ENCODE measurements at places on chromosomes 6 and 20.

- DNase-seq, result no peak
These were observed 114.7 kb upstream of the SPTLC3 start for GRCh38 chr20:12894089-12894488.

DNA sequence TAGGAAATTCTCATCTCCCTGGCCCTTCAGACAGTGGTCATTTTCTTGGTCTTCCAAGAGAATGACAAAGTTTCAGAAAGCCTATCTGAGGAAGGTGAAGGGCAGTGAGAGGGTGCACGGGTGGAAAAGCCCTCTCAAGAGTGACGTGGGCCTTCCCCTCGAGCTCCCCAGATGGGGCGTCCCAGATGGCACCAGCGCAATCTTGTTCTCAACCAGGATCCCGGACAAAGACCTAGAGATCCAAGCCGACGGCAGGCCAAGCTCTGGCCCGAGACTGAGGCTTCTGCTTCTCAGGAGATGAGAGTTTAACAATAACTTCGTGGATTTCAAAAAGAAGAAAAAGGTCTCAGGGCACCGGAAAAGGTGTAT is 797 bp upstream of the ZNF133 start:
- no peak for DNase-seq

DNA sequence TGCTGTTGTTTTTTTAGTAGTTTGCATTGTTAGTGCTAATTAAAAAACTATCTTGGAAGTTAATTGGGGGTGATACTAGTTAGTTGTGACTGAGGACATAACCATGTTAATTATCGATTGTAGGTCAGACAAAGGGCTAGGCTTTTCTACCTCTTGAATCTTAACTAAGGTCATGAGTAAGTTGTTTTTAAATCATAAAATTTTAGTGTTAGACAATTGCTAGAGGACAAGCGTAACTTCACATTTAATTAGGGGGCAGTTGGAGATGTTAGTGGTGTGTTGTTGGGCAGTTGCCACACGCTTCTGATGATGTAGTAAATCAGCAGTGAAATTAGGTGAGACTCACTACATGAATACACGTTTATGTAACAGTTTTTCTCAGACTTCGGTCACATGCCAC is 619.1 kb upstream of the FLRT3 start:
- DNase-seq, result no peak

DNA sequence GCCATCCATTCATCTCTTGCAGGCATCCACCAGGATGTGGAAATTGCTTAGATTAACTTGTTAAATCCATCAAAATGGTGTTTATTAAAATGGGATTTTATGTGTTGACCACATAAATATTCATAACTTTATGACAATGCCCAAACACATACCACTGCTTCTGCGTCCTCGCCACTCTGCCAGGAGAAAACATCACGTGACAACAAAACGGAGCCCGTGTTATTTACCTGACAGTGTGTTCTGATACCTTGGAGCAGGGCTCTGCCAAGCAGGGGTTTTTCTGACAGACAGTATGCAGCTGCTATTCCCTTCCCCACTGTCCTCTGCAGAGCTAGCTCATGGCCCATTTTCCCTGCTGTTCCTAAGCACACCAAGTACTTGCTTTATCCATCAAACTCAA is 279.5 kb upstream of the CHD6 start:
- no peak for DNase-seq

DNA sequence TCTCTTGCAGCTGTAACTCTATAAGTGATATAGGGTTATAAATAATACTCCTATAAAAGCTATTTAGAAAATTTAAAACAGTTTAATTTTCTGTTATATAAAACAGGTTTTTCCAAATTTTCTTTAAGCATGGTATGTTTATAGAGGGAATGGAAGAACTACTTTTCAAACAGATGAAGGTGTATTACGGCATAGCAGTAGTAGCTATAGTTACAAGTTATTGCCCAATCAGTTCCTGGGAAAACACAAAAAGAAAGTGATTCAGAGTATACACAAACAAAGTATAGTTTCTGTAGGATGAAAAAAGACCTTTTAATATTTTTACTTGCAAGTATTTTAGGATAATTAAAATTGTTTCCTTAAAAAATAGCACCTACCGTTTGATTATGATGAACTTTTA is 9.8 kb downstream of the SLC17A5 start:
- DNase-seq, result no peak

DNA sequence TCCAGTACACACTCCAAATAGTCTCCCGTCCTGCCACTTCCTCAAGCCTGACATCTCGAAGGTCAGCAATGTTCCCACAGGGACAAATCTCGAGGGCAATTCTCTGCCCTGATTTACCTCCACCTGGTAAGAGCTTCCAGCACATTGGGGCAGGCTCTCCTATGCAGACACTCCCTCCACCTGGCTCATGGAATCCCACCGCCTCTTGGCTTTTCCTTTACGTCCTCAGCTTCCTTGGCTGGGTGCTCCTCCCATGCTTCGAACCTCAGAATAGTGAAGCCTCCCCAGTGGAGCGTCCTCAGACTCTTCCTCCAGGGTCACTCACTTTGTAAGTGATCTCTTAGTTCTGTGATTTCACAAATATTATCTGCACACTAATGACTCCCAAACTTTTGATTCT is 205.2 kb upstream of the ECI2 start:
- DNase-seq, result no peak

GRCh38 chr6:119127627-119128026 is 49.2 kb upstream of the FAM184A start:
- DNase-seq, result no peak

- DNase-seq, result no peak
These were observed 7.5 kb upstream of the RWDD1 start for GRCh38 chr6:116563830-116564229.

- no peak for DNase-seq
These were observed 26.6 kb downstream of the EPHA7 start for GRCh38 chr6:93392797-93393196.

DNA sequence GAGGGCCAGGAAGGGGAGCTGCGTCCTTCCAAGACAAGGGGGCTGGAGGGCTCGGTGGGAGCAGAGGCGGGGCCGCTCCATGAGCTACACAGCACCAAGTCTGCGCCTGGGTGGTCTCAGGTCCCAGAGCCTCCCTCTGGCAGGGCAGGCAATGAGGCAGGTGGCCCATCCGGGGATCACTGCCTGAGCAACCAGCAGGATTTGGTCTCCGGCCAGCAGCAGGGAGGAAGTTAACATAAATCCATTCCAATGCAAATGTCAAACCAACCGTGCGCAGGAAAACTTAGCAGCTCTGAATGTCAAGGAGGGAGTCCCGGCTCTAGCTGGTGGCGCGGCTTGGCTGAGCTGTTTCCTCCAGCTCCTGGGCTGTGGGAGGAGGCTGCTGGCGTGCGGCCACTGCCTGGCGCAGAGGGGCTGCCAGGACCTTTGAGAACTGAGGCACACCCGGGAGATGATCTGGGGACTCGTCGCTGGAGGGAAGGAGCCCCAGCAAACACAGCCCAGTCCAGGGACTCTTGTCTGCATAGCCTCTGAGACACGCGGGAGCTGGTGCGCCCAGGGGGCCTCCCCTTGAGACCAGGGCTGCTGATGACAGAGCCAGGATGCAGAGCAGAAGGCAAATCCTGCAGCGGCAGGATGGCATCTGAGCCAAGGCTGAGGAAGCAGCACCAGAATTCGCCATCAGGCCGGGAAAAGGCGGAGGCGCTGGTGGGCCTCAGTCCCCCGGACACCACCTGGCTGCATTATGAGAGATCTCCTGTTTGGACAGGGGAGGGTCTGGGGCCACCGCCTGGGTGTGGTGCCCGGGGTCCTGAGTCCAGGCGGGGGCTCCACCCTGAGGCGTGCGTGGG is 33.1 kb upstream of the CHRNA4 start:
- no peak for DNase-seq

- DNase-seq, result no peak
These were observed 19.2 kb upstream of the STK38 start for GRCh38 chr6:36566418-36566905.

- DNase-seq, result no peak
These were observed 3.4 kb downstream of the TFAP2B start for GRCh38 chr6:50822078-50822476.

GRCh38 chr6:52552278-52552643 is 24.6 kb downstream of the TRAM2 start:
- DNase-seq, result no peak

GRCh38 chr6:125164696-125165095 is 11.1 kb downstream of the TPD52L1 start:
- no peak for DNase-seq

GRCh38 chr6:144305985-144306384 is 20.9 kb downstream of the UTRN start:
- no peak for DNase-seq

DNA sequence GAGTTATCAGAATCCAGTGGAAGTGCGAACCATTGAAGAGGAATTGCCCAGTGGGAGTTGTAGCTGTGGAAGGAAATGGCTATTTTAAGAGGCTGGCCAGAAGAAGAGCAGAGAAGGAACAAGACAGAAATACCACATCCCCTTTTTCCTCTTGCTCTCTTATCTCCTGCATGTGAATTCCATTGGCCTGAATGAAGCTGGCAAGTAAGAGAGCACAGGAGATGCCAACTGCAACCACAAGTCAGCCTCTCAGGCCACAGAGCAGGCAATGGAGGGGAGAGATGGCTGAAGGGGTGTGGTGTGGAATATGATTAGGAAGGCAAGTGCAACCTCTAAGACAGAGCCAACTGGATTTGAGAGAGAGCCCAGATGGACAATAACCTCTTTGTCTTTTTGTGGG is 362.7 kb upstream of the IMPG1 start:
- no peak for DNase-seq

GRCh38 chr6:14146506-14147096 is 29.0 kb downstream of the CD83 start:
- no peak for DNase-seq

- no peak for DNase-seq
These were observed 21.9 kb downstream of the ADGB start for GRCh38 chr6:146620655-146621054.

DNA sequence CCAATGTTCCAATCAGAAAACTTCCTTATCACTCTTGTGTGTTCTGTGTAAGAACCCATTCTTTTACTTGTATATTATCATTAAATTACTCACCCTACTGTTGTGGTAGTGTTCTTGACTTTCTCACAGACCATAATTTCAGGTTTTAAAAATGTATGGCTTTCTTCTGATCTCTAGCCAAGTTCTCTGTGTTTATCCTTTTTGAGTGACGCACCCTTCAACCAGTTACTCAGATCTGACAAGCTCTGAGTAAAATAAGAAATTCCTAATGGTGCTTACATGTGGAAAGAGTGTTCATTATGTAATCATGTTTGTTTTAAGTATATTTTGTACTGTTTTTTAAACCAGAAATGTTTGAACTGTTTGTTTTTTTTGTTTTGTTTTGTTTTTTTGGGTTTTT is 11.0 kb downstream of the TBPL1 start:
- DNase-seq, result no peak

- no peak for DNase-seq
These were observed 54.7 kb downstream of the MRPL14 start for GRCh38 chr6:44072452-44072958.

DNA sequence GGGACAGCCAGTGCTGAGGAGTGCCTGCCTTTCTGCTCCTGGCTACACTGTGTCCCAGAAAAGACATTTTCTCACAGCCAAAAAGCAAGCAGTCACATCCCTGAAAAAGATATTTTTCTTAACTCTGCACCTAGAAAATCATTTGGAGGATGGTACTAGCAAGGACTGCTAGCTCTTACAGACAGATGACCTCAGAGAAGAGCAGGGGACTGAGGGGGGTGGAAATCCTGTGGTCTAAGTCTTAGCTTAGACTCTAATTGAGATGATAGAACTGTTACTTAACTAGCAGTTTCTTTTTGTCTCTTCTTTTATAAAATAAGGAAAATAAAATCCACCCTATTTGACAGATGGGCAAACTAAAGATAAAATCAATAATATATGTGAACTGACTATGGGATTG is 152.8 kb downstream of the TMEM200A start:
- no peak for DNase-seq

DNA sequence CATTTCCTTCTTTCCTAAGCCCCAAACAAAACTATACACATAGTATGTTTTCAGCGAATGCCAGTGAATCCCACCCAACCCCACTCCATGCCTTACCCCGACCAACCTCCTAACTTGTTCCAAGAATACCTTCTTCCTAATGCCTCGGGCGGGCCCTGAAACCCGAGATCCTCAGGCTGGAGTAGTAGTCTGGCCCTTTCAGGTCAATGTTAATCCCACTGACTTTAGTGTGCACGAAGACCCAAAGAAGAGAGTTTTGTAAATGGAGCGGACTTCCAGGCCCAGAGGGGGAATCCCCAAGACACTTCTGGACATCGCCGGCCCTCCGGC is 394 bp downstream of the YIPF3 start:
- no peak for DNase-seq

- no peak for DNase-seq
These were observed 19.1 kb upstream of the PRDM1 start for GRCh38 chr6:106066989-106067388.

DNA sequence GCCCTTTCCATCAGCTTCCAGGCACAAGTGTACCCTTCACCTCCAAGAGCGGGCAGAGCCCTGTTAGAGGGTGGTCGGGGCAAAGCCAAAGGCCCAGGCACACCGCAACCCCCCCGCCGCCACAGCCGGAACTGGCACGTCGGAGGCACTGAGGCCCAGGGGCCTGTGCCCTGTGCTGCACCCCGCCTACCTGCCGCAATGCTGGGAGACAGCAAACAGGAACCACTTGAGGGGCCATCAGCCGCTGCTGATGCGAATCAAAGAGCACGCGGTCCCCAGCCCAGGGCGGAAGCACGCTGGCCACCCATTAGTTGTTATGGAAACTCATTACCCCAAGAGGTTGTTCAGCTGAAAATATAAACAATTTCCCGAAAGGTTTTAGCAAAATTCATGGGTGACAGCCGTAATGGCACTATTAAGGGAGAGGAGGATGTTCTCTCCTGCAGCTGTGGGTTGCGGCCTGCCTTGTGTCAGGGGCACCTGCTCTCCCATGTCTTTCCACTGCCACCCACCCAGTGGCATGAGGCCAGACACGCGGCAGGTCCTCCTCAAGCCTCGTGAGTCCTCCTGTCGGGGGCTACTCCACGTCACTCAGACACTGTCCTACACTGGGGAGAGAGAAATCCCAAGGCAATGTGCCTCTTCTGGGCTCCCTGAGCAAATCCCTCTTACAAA is 65.3 kb downstream of the EDN3 start:
- no peak for DNase-seq
